Prostate gland (tissue), 2 donors: ENCODE measurements at places on chromosomes 1 and 21. TPM values are rescaled to one million over a fixed set of nuclear protein-coding genes. Genes with fewer than 3 reads are reported as not detected.

- no peak for DNase-seq
- no peaks in the 10 kb centered on the region for H3K36me3 ChIP-seq
- no peak overlapping the region for H3K4me3 ChIP-seq
- H3K27ac ChIP-seq: no peak overlapping the region
- no peaks in the 10 kb centered on the region for H3K4me1 ChIP-seq
Observed at GRCh38 chr21:27885296-27885711, 918.4 kb upstream of the ADAMTS5 start.

GRCh38 chr1:207344221-207344620 lies 22.7 kb downstream of the CD55 start:
- H3K4me1 ChIP-seq: no peaks in the 10 kb centered on the region
- no peaks in the 10 kb centered on the region for H3K36me3 ChIP-seq
- H3K27me3 ChIP-seq: no peaks in the 10 kb centered on the region
- no peak overlapping the region for H3K4me3 ChIP-seq

GRCh38 chr1:16125088-16125470 lies 30.8 kb downstream of the EPHA2 start:
- H3K4me3 ChIP-seq: no peak overlapping the region
- H3K36me3 ChIP-seq: no peaks in the 10 kb centered on the region
- no peak for DNase-seq
- H3K4me1 ChIP-seq: peaks cover 10% of the 10 kb centered on the region
- no peak overlapping the region for H3K27ac ChIP-seq
- H3K27me3 ChIP-seq: no peaks in the 10 kb centered on the region

GRCh38 chr1:93814059-93814794 lies 64.8 kb downstream of the DNTTIP2 start:
- H3K4me1 ChIP-seq: no peaks in the 10 kb centered on the region
- H3K4me3 ChIP-seq: no peak overlapping the region
- H3K36me3 ChIP-seq: no peaks in the 10 kb centered on the region
- H3K27me3 ChIP-seq: no peaks in the 10 kb centered on the region

- H3K4me1 ChIP-seq: no peaks in the 10 kb centered on the region
- H3K27ac ChIP-seq: no peak overlapping the region
- no peaks in the 10 kb centered on the region for H3K36me3 ChIP-seq
- DNase-seq: no peak
- no peaks in the 10 kb centered on the region for H3K27me3 ChIP-seq
Observed at GRCh38 chr1:94282143-94282711, 44.8 kb upstream of the ARHGAP29 start.

GRCh38 chr1:182255494-182255893 lies 136.1 kb downstream of the GLUL start:
- no peaks in the 10 kb centered on the region for H3K27me3 ChIP-seq
- no peaks in the 10 kb centered on the region for H3K36me3 ChIP-seq
- H3K4me1 ChIP-seq: no peaks in the 10 kb centered on the region
- H3K4me3 ChIP-seq: no peak overlapping the region

GRCh38 chr21:42663860-42664535 lies 10.6 kb downstream of the PDE9A start:
- peaks cover 21% of the 10 kb centered on the region for H3K4me1 ChIP-seq
- H3K27ac ChIP-seq: no peak overlapping the region
- no peak for DNase-seq
- no peaks in the 10 kb centered on the region for H3K27me3 ChIP-seq
- H3K36me3 ChIP-seq: no peaks in the 10 kb centered on the region
- no peak overlapping the region for H3K4me3 ChIP-seq

DNA sequence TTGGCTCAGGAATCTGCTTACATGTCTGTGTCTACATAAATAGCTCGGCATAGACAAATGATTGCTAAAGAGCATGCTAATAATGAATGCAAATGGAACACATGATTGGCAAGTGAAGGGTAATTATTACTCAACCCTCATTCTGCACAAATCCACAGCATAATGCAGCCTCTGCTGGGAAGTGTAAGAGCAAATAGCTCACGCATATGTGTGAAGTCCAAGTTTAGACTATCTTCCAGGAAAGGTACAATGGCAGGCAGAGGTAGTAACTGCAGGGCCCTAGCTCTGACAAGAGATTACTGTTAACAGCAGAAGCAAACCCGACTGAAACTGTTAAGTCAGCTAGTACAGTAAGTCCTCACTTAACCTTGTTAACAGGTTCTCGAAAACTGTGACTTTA lies 7.0 kb upstream of the IL6R start:
- no peaks in the 10 kb centered on the region for H3K36me3 ChIP-seq
- H3K27me3 ChIP-seq: no peaks in the 10 kb centered on the region
- H3K27ac ChIP-seq: no peak overlapping the region
- DNase-seq: no peak
- H3K4me3 ChIP-seq: no peak overlapping the region

DNA sequence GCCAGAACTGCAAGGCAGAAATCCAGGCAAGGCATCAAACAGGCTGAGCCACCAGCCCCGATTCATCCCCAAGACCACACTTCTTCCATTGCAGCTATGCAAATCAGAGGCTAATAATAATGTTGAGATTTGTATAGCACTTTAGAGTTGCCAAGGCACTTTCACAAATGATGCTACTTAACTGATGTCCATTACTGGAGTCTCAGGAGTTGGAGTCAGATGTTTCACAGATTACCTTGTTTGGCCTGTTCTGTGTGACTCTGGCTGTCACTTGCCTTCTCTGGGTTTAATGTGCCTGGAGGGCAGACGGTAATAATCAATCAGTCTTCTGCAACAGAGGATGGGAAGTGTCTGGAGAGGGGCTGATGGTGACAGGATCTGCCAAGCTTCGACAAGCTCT lies 40.8 kb upstream of the MPZL1 start:
- no peaks in the 10 kb centered on the region for H3K36me3 ChIP-seq
- H3K4me3 ChIP-seq: no peak overlapping the region
- no peaks in the 10 kb centered on the region for H3K27me3 ChIP-seq
- H3K4me1 ChIP-seq: peaks cover 7% of the 10 kb centered on the region
- H3K27ac ChIP-seq: no peak overlapping the region

- no peaks in the 10 kb centered on the region for H3K27me3 ChIP-seq
- no peaks in the 10 kb centered on the region for H3K36me3 ChIP-seq
- no peaks in the 10 kb centered on the region for H3K4me1 ChIP-seq
- DNase-seq: no peak
- no peak overlapping the region for H3K27ac ChIP-seq
- no peak overlapping the region for H3K4me3 ChIP-seq
Observed at GRCh38 chr1:64246294-64246917, 43.0 kb downstream of the UBE2U start.

DNA sequence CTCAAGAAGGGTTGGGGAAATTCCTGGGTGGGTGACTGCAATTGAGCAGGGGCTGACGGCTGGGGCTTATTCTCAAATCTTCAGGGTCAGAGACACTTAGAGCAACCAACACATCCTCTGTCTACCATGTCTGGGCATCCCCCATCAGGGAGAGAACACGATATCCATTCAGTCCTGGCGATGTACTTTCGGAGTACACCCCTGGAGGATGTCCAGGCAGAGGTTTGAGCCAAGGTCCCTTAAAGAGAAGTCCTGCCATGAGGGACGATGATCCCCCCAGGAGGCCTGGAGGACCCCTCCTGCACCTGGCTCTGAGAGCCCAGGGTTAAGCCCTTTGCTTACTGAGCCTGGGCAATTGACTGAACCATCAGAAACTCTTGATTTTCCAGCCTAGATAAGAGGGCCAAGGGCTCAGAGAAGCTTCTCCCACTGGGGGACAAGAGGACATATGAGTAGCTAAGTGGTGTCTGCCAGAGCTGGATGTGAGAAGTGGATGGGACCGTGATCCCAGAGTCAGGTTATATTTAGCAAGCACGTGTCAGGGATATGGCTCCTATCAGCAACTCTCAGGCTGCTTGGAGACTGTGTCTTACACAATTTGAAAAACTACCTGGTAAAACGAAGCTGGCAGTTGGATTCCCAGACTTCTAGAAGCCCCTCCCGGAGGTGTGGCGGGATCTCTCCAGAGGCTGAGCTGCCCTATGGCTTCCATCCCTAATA lies 253.3 kb upstream of the VAMP3 start:
- H3K27me3 ChIP-seq: no peaks in the 10 kb centered on the region
- DNase-seq: no peak
- H3K4me1 ChIP-seq: no peaks in the 10 kb centered on the region
- H3K36me3 ChIP-seq: no peaks in the 10 kb centered on the region
- H3K27ac ChIP-seq: no peak overlapping the region

- peak; percentile 62 for DNase-seq
- H3K27ac ChIP-seq: no peak overlapping the region
- no peak overlapping the region for H3K4me3 ChIP-seq
- H3K4me1 ChIP-seq: peaks cover 3% of the 10 kb centered on the region
- no peaks in the 10 kb centered on the region for H3K36me3 ChIP-seq
- no peaks in the 10 kb centered on the region for H3K27me3 ChIP-seq
Observed at GRCh38 chr1:59225594-59226316, 71.1 kb upstream of the FGGY start.

DNA sequence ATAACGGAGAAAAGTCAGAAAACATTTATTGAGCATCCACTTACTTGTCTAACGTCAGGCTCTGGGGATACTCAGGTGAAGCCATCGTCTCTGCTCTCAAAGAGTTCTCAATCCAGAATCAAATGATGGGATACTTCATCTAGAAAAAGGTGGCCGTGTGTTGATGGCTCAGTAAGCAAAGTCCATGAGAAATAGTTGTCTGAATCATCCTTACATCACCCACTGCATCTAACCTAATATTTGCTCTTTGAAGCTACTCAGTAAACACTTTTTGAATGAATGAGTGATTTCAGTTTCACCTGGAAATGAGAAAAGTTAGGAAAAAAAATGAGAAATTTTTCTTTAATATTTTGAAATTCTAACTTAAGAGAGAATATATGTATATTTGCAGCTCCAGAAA lies 155.3 kb upstream of the PKN2 start:
- no peak for DNase-seq
- H3K36me3 ChIP-seq: no peaks in the 10 kb centered on the region
- no peak overlapping the region for H3K27ac ChIP-seq

- no peak for DNase-seq
- no peaks in the 10 kb centered on the region for H3K36me3 ChIP-seq
- no peaks in the 10 kb centered on the region for H3K4me1 ChIP-seq
- H3K4me3 ChIP-seq: no peak overlapping the region
- no peak overlapping the region for H3K27ac ChIP-seq
Observed at GRCh38 chr1:178740491-178740890, 15.4 kb downstream of the RALGPS2 start.

- no peak for DNase-seq
- H3K4me3 ChIP-seq: no peak overlapping the region
- H3K36me3 ChIP-seq: no peaks in the 10 kb centered on the region
Observed at GRCh38 chr1:62333441-62333840, 14.2 kb upstream of the KANK4 start.

DNA sequence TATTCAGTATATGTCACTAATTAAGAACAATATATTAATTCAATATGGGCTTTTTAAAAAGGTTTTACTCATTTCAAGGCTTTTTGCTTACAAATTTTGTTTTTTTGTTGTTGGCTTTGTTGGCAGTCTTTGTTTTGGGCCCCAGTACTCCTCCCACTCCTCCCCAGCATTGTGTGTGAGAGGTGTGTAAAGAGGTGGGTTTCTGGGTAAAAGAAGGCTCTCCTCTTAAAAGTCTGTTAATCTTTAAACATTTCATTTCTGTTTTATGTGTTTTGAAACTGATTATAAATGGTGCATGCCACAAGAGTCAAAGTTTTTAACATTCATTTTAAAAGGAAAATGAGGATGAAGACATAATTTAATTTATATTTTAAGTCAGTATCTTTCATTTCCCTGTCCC lies 79.6 kb downstream of the SASS6 start:
- no peaks in the 10 kb centered on the region for H3K27me3 ChIP-seq
- no peaks in the 10 kb centered on the region for H3K4me1 ChIP-seq
- no peak for DNase-seq

Gene RAB3B
- total RNA-seq: 8.5 TPM

Gene DENND2D
- 25.4 TPM for total RNA-seq

Gene MTR
- total RNA-seq: 48.7 TPM

Gene AGT
- 4.7 TPM for total RNA-seq

Gene DYNLT4
- not detected for total RNA-seq

Gene FCRL5
- 1.3 TPM for total RNA-seq

Gene GRHL3
- total RNA-seq: 8.1 TPM
